ENCODE measurements at places on chromosomes 7 and 10.

GRCh38 chr7:36736899-36737211 is 12.6 kb upstream of the AOAH start:
- no peak for DNase-seq

DNA sequence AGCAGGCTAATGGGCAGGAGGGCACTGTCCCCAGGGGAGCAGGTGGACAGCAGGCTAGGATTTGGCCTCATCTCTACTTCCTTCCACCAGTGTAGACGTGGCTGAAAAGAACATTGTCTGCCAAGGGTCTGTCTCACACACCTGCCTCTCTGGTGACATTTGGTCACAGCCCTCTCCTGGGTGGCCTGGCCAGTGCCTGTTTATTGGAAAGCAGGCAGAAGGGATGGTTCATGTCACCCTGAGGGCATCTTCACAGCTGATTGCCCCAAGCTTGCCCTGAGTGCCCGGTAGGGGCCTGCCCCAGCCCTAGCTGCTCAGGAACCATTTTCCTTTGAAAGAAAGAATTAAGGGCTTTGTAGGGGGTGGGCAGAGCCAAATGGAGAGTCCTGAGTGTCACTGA is 138.7 kb downstream of the C10orf105 start:
- no peak for DNase-seq

GRCh38 chr7:110309941-110310340 is 781.0 kb upstream of the LRRN3 start:
- DNase-seq = no peak

- DNase-seq = peak; percentile 77
These were observed 237.2 kb upstream of the KAT6B start for GRCh38 chr10:74589226-74589673.

- DNase-seq = no peak
These were observed 47.0 kb downstream of the RBM20 start for GRCh38 chr10:110691139-110691538.

All from activated T-helper 1 cell treated with anti-CD3 and anti-CD28 coated beads, Interleukin-2, amount 50 U/mL, for 16 hours (primary cell).